ENCODE measurements at places on chromosomes 4 and X. TPM values are rescaled to one million over a fixed set of nuclear protein-coding genes. Genes with fewer than 3 reads are reported as not detected.

Gene KCND1
- 2.1 TPM for total RNA-seq

Gene GCNA
- 12.9 TPM for total RNA-seq

Gene IL21
- total RNA-seq, result not detected

Gene IDH3G
- total RNA-seq, result 48.9 TPM

Gene SHROOM4
- total RNA-seq, result 13.1 TPM

Gene GPRASP1
- 14.4 TPM for total RNA-seq

Gene PROM1
- not detected for total RNA-seq

Gene NPNT
- total RNA-seq, result 53.8 TPM

Gene NDNF
- total RNA-seq, result 2.4 TPM
